IPS DF 6.9 (cell line): ENCODE measurements at places on chromosomes 7 and 10.

- DNase-seq: no peak
These were observed 537 bp downstream of the SH3PXD2A start for GRCh38 chr10:103854686-103855391.

DNA sequence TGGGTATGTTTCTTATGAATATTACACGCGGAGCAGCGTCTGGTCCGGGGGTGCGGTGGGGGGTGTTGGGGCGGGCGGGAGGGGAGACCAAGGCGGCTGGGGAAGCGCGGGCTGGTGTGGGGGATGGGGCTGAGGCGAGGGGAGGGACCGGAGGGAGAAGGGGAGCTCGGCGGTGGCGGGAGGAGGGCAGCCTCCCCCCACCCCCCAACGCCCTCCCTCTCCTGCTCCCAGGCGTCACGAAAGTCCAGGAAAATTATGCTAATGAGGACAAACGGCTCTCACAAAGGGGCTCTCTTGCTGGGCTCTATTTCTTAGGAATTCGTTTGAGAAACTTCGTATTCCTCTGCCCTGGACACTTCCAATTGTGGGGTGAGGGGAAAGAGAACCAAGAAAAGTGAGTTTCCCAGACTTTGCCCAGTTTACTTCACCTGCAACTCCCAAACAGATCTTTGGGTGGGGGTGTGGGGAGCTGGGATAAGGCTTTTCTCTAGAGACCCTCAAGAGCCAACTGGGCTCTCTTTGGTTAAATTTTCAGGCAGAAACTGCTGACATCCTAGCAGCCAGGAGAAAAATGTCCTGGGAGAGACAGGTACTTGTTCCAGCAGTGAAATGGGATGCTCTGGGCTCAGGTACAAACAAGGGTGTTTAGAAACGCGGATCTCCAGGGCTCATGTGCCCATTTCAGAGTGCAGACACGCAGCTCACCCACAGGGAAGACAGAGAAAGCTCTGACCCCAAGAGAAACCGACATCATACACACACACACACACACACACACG, 11.7 kb upstream of the HOXA2 start:
- DNase-seq: no peak

GRCh38 chr7:26153823-26154783, 2.1 kb downstream of the NFE2L3 start:
- DNase-seq: peak; percentile 88

GRCh38 chr7:3977391-3977790, 676.3 kb downstream of the SDK1 start:
- DNase-seq: no peak
